Ascending aorta (tissue), 2 donors: ENCODE measurements at places on chromosomes 7 and 10.

GRCh38 chr10:106107706-106108105 is 1056.8 kb downstream of the SORCS1 start:
- DNase-seq: no peak
- no peaks in the 10 kb centered on the region for H3K27me3 ChIP-seq
- H3K4me3 ChIP-seq: no peak overlapping the region
- no peaks in the 10 kb centered on the region for H3K4me1 ChIP-seq

DNA sequence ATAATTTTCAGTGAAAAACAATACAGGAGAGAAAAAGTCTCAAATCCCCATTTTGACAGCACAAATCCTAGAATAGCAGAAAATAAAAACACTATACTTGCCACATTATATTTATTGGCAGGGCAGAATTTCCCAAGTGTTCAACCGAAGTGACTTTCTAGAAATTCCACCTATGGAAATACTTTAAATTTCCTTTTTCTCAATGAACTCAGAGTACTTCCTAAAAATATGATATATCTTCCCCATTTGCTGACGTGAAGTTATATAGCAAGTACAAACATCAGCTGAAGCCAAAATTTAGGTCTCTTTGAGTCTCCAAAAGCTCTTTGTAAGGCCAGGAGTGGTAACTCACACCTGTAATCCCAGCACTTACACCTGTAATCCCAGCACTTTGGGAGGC is 83.3 kb downstream of the NT5C2 start:
- DNase-seq: no peak
- no peaks in the 10 kb centered on the region for H3K27me3 ChIP-seq
- H3K4me1 ChIP-seq: peaks cover 54% of the 10 kb centered on the region
- H3K4me3 ChIP-seq: no peak overlapping the region

- no peak overlapping the region for H3K4me3 ChIP-seq
- no peaks in the 10 kb centered on the region for H3K36me3 ChIP-seq
- no peak for DNase-seq
- H3K27ac ChIP-seq: no peak overlapping the region
- peaks cover 4% of the 10 kb centered on the region for H3K4me1 ChIP-seq
Measured at GRCh38 chr7:144830024-144830785, 5.6 kb downstream of the TPK1 start.

- peak overlapping the region; percentile 38 for H3K27ac ChIP-seq
- no peaks in the 10 kb centered on the region for H3K27me3 ChIP-seq
- no peak for DNase-seq
- peaks cover 54% of the 10 kb centered on the region for H3K36me3 ChIP-seq
- no peak overlapping the region for H3K4me3 ChIP-seq
Measured at GRCh38 chr7:102425639-102426267, 7.6 kb upstream of the ORAI2 start.

- no peak overlapping the region for H3K4me3 ChIP-seq
- H3K4me1 ChIP-seq: no peaks in the 10 kb centered on the region
- no peak for DNase-seq
- H3K27me3 ChIP-seq: no peaks in the 10 kb centered on the region
- H3K27ac ChIP-seq: no peak overlapping the region
Measured at GRCh38 chr7:129578829-129579228, 32.7 kb upstream of the NRF1 start.

- H3K27ac ChIP-seq: peak within 1 kb of the TSS; percentile 85
- no peaks in the 10 kb centered on the region for H3K27me3 ChIP-seq
- H3K4me3 ChIP-seq: peak within 1 kb of the TSS; percentile 89
- peaks cover 40% of the 10 kb centered on the region for H3K4me1 ChIP-seq
- H3K36me3 ChIP-seq: no peaks in the 10 kb centered on the region
Measured at GRCh38 chr7:1458683-1459511, at the start of gene MICALL2. Gene MICALL2, minus strand, starts transcription at chr7:1459470. Its CDS starts 144 bp downstream, at chr7:1459326.

GRCh38 chr10:104342941-104343411 is 4.7 kb upstream of the ITPRIP start:
- H3K36me3 ChIP-seq: no peaks in the 10 kb centered on the region
- peaks cover 12% of the 10 kb centered on the region for H3K4me1 ChIP-seq
- no peak for DNase-seq
- H3K27me3 ChIP-seq: no peaks in the 10 kb centered on the region

DNA sequence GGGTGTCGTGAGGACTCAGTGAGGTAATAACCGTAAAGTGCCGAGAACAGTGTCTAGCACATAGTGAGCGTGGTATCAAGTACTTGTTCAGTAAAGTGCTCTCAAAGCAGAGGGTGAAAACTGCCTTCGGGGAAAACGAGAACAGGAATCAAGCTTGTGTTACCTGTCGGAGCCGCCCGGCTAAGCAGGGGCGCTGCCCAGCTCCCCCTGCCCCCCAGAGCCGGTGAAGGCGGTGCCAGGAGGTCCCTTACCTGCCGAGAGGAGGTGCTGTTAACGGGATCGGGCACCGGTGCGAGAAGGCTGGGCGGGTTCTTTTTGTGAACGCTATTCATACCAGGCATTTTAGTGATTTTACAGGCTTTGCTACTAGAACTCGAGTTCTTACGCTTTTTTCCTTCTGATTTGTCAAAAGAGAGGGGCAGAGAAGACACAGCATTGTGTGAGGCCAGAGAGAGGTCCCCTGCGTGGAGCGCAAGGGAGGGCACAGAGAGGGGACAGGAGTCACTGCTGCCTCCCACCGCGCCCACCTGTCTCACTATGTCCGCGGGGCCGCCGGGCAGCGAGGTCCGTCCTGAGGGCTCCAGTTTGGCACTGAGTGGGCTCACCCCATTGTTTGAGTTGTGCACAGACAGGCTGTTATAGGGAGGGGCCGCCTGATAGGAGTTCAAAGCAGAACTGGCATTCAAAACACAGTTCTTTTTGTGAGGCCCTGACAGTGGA is 32.5 kb upstream of the EFCAB10 start:
- no peaks in the 10 kb centered on the region for H3K27me3 ChIP-seq

- peak overlapping the region; percentile 92 for H3K27ac ChIP-seq
- H3K4me3 ChIP-seq: peak overlapping the region; percentile 70
- no peaks in the 10 kb centered on the region for H3K27me3 ChIP-seq
- no peaks in the 10 kb centered on the region for H3K36me3 ChIP-seq
Measured at GRCh38 chr10:92590623-92591549, 2.0 kb upstream of the KIF11 start.

- DNase-seq: no peak
- H3K4me1 ChIP-seq: peaks cover 8% of the 10 kb centered on the region
- no peaks in the 10 kb centered on the region for H3K27me3 ChIP-seq
- H3K27ac ChIP-seq: no peak overlapping the region
Measured at GRCh38 chr10:88115407-88115806, 252.0 kb downstream of the PTEN start.

- H3K4me1 ChIP-seq: peaks cover 65% of the 10 kb centered on the region
- DNase-seq: no peak
- H3K27ac ChIP-seq: peak overlapping the region; percentile 88
- H3K4me3 ChIP-seq: no peak overlapping the region
Measured at GRCh38 chr10:95496246-95496911, 64.8 kb downstream of the SORBS1 start.

- peak overlapping the region; percentile 70 for H3K27ac ChIP-seq
- no peaks in the 10 kb centered on the region for H3K27me3 ChIP-seq
- no peak overlapping the region for H3K4me3 ChIP-seq
- no peak for DNase-seq
Measured at GRCh38 chr10:44015702-44016500, 367.2 kb upstream of the ZNF32 start.

DNA sequence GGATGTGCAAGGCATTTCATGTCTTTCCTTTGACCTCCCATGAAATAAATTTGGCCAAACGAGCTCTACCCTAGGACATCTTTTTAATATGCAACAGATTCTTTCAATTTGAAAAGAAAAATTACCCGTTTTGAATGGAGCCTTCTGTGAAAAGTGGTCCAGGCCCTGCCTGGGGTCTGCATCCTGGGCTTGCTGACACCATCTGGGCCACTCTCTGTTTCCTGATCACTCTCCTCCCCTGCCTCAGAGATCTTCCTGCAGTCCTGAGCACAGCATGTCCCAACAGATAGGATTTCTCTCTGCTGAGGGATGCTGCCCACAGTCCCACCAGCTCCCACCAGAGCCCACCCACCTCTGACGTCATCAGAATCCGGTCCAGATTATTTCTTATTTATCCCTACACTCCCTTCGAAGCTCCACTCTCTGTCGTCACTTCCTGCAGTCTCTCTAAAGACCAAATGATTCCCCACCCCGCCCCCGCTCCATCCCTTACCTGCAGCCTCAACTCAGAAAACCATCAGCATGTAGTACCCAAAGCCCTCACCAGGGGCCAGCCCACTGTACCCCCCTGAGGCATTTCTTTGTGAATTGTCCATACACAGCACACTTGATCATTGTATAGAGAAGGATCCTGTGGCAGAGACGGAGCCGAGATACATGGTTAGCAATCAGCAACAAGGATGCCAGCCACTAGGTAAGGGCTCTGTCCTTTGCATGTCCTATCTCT is 192.1 kb upstream of the MGMT start:
- no peaks in the 10 kb centered on the region for H3K4me1 ChIP-seq
- no peak for DNase-seq
- no peaks in the 10 kb centered on the region for H3K27me3 ChIP-seq
- H3K36me3 ChIP-seq: no peaks in the 10 kb centered on the region

DNA sequence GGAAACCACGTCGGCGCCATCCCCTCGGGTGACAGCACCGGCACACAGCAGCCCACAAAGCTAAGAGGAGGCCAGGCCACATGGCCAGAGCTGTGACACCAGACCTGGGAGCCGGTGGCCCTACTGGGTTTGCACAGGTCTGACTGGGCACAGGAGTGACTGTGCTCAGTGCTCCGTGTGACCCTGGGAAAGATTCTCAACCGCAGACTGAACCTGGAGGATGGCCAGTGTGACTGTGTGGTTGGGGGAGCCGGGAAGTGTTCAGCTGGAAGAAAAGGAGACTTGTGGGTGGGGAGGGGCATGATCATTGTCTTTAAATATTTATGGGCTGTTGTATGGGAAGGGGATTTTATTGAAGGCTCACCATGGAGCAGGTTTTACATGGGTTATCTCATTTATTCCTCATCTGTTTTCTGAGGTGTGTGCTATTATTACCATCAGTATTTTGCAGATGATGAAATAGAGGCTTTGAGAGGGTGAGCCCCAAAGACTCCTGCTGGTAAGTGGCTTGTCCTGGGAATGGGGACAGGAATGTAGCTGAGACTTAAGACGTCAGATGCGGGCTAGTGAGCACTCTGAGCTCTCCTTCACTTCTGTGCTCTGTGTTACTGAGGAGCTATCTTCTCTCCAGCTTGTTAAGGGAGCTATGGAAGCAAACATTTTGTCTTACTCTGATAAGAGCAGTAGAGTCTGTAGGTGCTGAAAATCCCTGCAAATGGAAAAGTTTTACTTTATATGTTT is 127.5 kb downstream of the TMEM178B start:
- no peak overlapping the region for H3K4me3 ChIP-seq
- H3K27ac ChIP-seq: no peak overlapping the region
- no peaks in the 10 kb centered on the region for H3K4me1 ChIP-seq

DNA sequence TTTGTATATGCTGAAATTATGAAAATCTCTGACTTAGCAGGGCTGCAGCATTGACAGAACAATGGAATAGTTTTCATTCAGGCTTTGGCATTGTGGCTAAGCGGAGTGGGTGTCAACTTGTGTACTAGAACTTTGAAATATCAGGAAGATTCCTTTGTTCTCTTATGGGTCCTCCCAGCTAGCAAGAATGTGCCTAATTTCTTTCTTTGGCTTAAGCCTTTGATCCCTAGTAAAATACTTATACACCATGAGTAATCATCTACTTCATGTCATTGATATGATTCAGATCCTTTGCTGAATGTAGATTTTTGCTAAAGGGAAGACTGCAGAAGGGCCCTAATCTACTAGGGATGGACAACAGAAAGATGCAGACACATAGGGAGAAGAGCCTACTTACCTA is 6.2 kb downstream of the AVL9 start:
- H3K4me1 ChIP-seq: peaks cover 7% of the 10 kb centered on the region
- H3K36me3 ChIP-seq: no peaks in the 10 kb centered on the region
- H3K27me3 ChIP-seq: no peaks in the 10 kb centered on the region
- H3K27ac ChIP-seq: peak overlapping the region; percentile 26

DNA sequence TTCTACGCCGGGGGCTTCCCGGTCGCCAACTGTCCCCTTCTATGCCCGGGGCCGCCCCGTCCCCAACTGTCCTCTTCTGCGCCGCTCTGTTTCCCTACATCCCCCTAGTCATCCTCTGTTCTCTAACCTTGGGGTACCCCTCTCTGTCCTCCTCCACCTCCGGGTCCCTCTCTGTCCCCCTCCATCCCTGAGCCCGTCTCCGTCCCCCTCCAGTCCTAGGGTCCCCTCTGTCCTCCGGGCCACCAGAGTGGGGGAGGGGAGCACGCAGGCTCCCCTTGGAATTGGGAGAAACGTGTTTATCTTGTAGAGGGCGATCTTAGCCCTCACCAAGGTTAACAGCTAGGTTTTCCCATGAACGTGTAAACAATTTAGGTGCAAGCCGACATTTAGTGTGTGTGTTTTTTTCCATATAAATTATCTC is 852 bp upstream of the KLF6 start:
- H3K27me3 ChIP-seq: no peaks in the 10 kb centered on the region
- H3K4me1 ChIP-seq: no peaks in the 10 kb centered on the region
- H3K27ac ChIP-seq: peak overlapping the region; percentile 100
